Posterior vena cava (tissue), 2 donors: ENCODE measurements at places on chromosomes 7 and 10.

DNA sequence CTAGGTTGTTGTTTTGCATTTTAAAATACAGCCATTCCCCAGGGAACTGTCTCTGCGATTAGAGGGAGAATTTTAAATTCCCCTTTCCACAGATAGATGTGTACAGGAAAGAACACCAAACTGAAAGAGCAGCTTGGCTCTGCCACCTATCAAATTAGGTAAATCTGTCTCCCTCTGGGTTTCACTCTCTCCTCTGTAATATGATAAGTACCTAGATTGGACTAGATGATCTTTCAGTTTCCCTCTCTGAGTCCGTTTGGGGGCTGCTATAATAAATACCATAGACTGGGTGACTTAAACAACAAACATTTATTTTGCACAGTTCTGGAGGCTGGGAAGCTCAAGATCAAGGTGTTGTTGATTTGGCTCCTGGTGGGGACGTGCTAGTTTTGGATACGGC, 186.0 kb downstream of the KIF20B start:
- no peak for DNase-seq

GRCh38 chr10:117476281-117476680, 66.3 kb upstream of the EMX2 start:
- no peak for DNase-seq

DNA sequence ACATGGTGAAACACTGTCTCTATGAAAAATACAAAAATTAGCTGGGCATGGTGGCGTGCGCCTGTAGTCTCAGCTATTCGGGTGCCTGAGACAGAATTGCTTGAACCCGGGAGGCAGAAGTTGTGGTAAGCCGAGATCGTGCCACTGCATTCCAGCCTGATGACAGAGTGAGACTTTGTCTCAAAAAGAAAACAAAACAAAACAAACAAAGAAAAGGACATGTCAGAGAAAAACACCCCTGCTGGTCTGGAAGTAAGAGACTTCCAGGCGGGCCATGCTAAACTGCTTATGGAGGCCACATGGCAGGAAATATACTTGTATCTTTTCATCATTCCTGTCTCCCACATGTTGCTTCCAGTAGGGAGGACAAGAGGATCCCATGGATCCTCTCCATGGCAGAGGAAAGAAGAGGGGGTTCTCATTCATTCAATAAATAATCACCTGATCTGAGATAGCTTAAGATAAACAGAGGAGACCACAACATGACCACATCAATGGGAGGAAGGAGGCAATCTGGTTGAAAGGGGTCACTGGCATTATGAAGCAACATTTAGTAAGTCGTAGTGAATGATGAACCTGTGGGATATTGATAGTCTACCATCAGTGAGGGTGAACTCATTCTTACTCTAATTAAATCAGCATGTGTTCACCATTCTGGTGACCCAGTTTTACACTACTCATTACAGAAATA, 60.5 kb upstream of the ZNF138 start:
- no peak for DNase-seq

DNA sequence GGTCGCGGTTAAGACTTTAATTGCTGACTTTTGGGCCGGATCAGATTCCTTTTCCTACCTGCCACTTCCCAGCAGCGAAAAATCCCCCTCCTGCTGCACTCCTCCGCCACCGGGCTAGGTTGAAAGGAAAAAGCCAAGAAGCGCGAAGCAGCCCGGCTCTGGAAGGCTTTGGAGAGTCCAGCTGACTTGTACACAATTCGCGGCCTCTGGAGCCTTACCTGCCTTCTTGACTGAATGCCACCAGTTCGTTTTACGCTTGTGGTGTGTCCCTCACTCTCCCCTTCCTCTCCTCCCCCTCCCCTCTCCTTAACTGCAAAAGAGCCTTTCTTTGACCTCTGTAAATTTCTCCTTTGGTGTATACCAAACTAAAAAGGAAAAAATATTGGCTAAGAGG, 2.7 kb upstream of the FEZF1 start:
- DNase-seq = no peak

DNA sequence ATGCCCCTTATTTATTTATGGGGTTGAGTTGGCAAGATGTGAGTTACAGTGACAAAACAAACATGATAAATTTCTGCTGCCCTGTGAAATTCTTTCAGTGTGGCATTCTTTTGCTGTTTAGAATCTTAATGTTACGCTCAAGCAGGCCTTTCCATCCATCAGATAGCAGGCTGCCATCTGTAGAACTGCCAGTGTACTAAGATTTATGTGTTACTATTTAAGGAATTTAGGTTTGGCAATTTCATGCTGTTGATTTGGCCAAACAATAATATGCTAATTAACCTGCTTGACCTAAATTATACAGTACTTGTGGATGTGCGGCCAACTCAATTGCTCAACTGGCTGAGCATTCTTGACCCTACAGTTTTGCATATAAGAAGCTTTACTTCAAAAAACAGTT, 477.7 kb upstream of the TPK1 start:
- DNase-seq = no peak

DNA sequence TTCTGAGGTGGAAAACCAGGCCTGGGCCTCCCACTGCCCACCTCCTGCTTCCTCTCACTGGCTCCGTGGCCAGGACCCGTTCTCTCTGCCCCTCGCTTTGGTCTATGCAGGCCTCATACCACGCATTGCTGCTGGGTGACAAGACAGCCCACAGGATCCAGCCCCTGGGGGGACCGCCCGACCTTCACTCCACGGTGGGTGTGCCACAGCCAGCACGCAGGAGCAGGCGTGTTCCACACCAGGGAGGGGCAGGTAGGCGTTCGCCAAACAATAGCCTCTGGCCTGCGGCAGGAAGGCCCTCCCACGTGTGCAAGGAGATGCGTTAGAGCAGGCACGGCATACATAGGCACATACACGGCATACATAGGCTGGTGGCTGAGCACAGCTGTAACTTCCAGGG, 233.4 kb downstream of the WDR37 start:
- DNase-seq = peak; percentile 53

DNA sequence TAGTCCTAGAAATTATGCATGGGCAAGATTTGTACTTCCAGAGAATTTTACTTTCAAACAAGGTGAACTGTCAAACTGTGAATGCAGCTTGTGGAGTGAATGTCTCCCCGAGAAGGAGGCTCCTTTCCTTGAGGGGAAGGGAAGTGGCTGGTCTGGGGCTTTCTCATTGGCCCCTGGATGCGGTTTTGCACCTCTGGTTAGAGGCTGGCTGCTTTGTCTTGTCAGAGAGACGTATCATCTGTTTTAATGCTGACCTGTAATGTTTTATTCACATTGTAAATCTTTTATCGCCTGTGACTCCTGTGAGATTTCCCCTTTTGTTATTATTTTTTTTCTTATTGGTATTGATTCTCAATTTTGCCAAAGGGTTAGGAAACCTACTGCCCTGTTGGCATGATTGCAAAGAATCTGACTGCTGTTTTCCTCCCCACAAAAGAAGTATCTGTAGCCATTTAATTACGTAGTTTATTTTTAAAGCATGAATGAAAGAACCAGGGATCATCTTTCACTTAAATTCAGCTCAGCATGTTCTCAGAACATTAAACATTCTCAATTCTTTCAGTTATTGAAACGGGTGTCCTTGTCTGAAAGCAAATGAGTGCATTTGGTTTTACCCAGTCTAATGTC, 238.3 kb upstream of the NFE2L3 start:
- no peak for DNase-seq

- peak; percentile 37 for DNase-seq
Observed at GRCh38 chr10:43305876-43306275, 39.0 kb upstream of the RASGEF1A start.

DNA sequence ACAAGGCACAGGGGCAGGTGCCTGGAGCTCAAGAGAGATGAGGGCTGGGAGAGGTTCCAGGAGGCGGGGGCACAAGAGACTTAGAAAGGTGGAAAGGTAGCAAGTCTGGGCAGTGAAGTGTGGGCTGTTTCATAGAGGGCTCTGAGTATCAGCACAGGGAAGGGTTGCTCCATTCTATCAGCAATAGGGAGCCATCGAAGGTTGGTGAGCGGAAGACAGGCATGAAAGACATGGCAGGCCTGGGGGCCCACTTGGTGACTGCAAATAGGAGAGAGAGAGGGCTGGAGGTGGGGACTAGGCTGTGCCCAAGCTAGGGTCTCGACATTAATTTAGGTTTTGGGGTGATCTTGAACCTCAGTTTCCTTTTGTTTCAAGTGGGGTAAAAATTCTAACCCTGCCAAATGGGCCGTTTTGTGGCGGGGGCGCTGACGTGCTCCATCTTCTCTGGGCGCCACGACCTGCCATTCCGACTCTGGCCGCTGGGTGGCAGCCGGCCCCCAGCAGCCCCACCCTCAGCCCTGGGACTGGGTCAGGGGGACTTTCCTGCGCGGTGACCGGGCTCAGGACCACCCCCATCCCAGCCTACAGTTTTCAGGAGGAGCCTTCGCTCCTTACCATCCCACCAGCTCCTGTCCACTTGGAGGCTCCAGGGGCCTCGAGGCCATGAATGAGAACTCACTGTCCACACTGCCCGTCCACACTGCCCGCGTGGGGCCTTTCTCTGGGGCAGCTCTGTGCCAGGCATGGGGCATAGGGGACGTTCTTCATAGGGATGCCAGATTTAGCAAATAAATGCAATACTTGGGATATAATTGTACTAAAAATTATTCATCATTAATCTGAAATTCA, 37.2 kb upstream of the PCBD1 start:
- DNase-seq = peak; percentile 88

DNA sequence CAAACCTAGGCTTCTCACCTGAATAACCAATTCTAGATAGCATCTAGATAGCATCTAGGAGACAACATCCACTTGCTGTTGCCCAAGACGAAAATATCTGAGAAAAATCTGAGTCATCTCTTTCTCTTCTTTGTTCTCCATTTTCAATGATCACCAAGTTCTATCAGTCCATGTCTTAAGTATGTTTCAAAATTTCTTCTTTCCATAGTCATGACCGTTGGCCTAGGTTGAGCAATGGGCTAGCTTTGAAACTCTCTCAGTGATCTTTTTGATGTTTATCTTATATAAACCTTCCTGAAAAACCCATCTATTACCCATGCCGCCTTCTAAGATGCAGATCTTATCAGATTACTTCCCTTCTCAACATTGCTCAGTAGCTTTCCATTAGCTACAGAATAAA, 23.4 kb upstream of the CASD1 start:
- no peak for DNase-seq

- no peak for DNase-seq
Observed at GRCh38 chr10:34506786-34507185, 308.3 kb downstream of the PARD3 start.

- DNase-seq = no peak
Observed at GRCh38 chr10:132462463-132463332, 65.7 kb downstream of the PWWP2B start.

DNA sequence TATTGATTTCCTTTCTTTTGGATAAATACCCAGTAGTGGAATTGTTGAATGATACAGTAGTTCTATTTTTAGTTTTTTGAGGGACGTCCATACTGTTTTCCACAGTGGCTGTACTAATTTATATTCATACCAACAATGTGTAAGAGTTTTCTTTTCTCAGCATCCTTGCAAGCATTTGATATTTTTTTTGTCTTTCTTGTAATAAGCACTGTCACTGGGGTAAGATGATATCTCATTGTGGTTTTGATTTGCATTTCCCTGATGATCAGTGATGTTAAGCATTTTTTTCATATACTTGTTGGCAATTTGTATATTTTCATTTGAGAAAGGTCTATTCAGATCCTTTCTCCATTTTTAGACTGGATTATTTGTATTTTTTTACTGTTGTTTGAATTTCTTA, 308.7 kb downstream of the PTEN start:
- DNase-seq = no peak
